Fibroblast of skin of back (primary cell): ENCODE measurements at places on chromosomes 7 and 10.
A peak's percentile ranks its signal among the peaks of the same experiment; 100 is the strongest.

GRCh38 chr10:94131885-94132284, 138.2 kb downstream of the PLCE1 start:
- DNase-seq = peak; percentile 56

DNA sequence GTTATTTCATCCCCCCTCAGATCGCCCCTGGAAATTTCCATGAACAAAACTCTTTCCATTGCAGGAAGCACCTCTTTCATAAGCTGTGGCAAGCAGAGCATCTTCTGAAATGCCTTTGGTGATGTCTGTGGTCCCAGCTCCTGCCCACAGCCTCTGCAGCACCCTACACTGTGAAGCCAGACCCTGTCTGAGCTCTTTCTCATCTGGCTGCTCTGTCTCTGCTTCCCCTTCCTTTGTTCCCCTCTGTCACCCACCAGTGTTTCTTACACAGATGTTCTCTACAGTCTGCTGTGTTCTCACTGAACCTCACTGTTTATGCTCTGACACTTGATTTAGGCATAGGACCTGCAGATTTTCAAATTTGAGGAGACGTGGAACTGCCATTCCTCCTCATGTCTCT, 1.9 kb upstream of the TAS2R39 start:
- no peak for DNase-seq

DNA sequence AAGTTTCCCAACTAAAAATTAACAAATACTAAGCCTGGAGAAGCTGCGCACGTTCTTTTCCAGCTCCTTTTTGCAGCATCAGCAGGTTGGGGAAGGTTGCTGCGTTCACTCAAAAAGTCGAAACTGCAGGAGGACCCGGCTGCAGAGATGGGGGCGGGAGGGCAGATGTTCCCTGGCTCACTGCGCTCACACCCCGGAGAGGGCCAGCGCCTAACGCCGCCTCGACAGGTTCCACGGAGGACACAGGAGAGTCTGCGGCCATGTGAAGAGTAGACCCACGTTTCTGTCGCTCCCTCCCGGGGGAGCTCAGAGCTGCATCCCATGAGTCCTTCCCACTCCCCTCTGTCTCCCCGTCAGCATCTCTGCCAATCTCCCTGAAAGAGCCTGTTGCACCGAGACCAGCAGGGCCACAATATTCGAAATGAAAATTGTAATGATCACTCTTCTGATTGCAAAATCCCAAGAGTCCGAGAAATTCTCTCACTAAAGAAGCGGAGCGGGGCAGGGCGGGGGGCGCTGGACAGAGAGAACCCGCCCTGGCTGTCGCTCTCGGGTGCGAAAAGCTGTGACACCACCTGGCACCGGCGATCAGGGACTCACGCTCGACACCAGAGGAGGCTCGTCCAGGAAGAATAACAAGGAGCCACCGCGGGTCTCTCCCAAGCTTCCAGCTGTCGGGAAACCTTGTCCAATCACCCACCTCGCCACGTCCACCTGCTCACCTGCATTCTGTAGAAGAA, 131.5 kb upstream of the PFKP start:
- DNase-seq = no peak

GRCh38 chr7:143394777-143395176, 13.6 kb downstream of the ZYX start:
- no peak for DNase-seq

DNA sequence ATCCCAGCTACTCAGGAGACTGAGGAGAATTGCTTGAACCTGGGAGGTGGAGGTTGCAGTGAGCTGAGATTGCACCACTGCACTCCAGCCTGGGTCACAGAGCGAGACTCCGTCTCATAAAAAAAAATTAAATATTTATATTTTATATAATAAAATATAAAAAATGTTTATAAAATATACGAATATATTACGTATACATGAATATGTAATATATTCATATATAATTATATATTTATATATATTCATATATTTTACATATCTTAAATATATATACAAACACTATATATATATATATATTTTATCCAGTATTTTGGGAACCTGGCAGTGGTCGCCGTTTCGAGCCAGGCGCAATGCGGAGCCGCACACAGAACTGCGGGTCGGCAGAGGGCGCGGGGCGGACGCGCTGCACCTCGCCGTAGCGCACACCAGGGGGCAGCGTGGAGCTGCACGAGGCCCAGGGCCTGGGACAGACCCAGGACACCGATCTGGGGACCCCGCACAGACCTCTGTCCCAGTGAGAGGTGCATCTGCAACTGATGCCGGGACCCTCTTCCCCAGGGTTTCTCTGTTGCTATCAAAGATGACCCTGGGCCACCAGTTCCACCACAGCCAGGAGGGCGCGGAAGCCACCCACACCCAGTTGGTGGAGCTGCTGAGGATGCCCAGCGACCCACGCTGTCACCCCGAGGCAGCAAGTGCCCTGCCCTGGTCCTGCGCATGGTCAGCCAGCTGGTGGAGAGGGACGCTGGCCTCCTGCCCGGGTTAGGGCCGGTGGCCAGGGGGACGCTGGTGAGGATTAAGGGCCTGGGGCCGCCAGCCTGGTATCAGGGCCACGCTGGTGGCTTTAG, 22.7 kb downstream of the AP5Z1 start:
- peak; percentile 31 for DNase-seq

- peak; percentile 69 for DNase-seq
Measured at GRCh38 chr10:22615819-22616499, 98.4 kb downstream of the PIP4K2A start.

- DNase-seq = no peak
Measured at GRCh38 chr10:55329796-55330195, 528.8 kb upstream of the PCDH15 start.

DNA sequence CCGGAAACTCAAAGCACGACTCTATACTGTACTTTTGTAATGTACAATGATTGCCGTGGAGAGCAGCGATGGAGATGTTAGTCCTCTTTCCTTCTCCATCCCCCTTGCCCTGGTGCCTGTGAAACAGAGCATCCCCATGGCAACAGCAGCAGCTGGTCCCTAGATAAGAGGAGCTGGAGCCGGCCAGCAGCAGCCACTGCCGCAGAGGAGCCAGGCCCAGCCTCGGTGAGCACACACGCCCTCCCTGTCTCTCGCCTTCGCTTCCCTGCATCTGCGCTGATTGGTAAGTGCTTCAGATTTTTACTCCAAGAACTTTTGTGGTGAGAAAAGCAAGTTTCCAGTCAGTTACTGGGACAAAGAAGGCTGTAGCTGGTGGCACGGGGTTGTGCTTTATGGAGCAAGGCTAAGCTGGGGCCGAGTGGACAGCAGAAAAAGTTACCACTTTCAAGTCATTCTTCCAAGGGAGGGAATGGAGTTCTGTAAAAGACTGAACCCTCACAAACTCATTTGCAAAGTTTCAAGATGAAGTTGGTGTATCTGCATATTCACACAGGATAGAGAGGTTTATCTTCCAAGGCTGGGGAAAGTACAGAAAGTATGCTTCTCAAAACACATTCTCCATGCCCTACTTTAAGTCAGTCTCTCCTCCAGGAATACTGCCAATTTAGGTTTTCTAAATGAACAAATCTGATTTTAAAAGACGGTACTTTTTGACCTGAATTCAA, at the start of gene PPP1R17:
TSS of gene PPP1R17 (plus strand) at position 192 of the 725 bp plus-strand sequence. CDS start 5,227 bp downstream, outside the sequence.
- DNase-seq = no peak

- no peak for DNase-seq
Measured at GRCh38 chr10:33106767-33107166, 148.7 kb upstream of the ITGB1 start.

DNA sequence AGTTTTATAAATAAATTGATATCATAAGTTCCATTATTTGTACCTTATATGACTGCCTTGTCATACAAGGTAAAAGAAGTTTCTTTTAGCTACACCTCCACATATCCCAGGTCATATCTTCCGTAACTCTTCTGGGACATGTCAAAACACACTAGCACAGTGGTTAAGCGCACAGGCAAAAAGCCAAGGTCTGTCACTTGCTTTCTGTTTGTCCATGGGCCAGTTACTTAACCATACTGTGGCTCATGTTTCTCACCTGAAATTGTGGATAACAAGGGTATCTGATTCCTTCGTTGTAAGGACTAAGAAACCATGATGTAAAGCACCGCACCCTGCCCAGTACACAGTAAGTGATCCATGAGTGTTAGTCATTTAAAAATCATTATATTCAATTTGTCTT, 56.2 kb downstream of the SEMA3D start:
- DNase-seq = no peak

- peak; percentile 78 for DNase-seq
Measured at GRCh38 chr10:68560186-68560942, at the start of gene TET1. TSS of gene TET1 (plus strand) at chr10:68560337. CDS start at chr10:68572339, 12,002 bp downstream.

DNA sequence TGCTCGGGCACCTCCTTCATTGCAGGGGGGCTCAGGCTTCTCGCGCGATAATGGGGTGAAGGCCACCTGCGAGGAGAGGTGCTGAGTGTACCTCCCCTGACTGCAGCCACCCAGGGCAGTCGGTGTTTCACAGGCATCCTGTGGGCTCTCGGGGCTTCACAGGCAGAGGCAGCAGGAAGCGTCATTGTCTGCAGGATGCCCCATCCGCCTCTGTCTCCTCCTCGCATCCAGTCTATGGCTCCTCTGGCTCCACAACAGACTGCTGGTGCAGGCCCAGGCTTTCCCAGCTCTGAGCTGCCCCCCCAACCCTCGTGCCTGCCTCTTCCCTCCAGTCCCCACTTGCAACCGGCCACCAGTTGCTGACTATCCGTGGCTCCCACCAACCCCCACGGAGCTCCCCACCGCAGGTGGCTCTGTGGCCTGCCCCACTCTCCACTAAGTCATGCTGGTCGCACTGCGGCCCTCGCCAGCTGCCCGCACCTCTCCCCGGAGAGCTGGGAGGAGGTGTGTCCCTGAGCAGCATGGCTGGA, 36.5 kb downstream of the CAMK2B start:
- no peak for DNase-seq

GRCh38 chr10:61688551-61689308, 26.0 kb downstream of the CABCOCO1 start:
- no peak for DNase-seq

GRCh38 chr7:42739638-42740037, 172.2 kb downstream of the C7orf25 start:
- peak; percentile 36 for DNase-seq

GRCh38 chr7:114084002-114084471, 165.2 kb upstream of the PPP1R3A start:
- DNase-seq = no peak
